ENCODE measurements at places on chromosomes 2 and 18. TPM values are rescaled to one million over a fixed set of nuclear protein-coding genes. Genes with fewer than 3 reads are reported as not detected.

Gene CNTNAP5
- total RNA-seq = not detected

- no peaks in the 10 kb centered on the region for H3K36me3 ChIP-seq
- no peak for DNase-seq
- no peaks in the 10 kb centered on the region for H3K4me1 ChIP-seq
- H3K4me3 ChIP-seq = no peak overlapping the region
- no peaks in the 10 kb centered on the region for H3K27me3 ChIP-seq
These were observed 95.6 kb downstream of the ITGA4 start for GRCh38 chr2:181552808-181553207.

- DNase-seq = peak; percentile 27
- no peak overlapping the region for H3K27ac ChIP-seq
- peaks cover 67% of the 10 kb centered on the region for H3K4me1 ChIP-seq
- no peaks in the 10 kb centered on the region for H3K27me3 ChIP-seq
- H3K36me3 ChIP-seq = peaks cover 8% of the 10 kb centered on the region
These were observed 995 bp downstream of the TMEM127 start for GRCh38 chr2:96264656-96265348.

GRCh38 chr2:150485114-150485870 lies 2.2 kb downstream of the RND3 start:
- H3K36me3 ChIP-seq = no peaks in the 10 kb centered on the region
- H3K4me3 ChIP-seq = no peak overlapping the region
- peaks cover 5% of the 10 kb centered on the region for H3K4me1 ChIP-seq
- DNase-seq = no peak
- peaks cover 6% of the 10 kb centered on the region for H3K27me3 ChIP-seq
- H3K27ac ChIP-seq = no peak overlapping the region

DNA sequence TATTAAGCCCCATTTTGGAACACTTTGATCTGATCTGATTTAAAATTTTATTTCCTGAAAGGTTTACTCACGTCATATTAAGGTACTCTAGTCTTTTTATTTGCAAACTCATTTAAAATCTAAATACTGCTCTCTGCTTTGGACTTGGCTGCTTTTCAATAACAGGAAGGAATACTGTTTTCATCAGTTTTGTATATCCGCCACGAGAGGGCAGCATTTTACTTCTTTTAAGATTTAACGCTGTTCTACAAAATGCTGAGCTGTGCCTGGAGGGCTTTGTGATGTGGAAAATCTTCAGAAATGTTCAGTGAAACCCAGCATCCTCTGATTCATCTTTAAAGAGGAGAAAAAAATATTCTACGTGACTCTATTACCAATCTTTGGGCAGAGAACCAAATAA lies 37.5 kb upstream of the SLC38A11 start:
- no peak overlapping the region for H3K27ac ChIP-seq
- H3K4me3 ChIP-seq = no peak overlapping the region
- DNase-seq = peak; percentile 23
- H3K36me3 ChIP-seq = no peaks in the 10 kb centered on the region
- peaks cover 4% of the 10 kb centered on the region for H3K4me1 ChIP-seq

DNA sequence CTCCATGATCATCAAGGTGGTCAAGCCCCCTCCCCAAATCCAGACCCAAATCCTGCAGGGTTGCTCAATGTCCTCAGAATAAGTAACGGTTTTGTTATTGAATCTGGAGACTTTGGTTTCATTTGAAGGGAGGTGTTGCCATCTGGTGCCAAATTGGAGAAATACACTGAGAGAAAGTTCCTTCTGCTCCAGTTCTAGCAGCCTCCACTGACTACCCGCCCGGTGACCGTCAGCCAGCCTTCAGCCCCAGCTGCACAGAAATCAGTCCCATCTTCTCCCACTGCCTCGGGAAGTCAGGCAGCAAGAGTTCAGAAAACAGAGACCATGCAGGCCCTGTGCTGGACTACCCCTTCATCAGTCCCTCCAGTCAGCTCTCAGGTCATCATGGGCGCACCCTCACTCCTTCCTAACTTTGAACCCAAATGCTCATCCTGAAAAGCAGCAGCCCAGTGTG lies 38.7 kb downstream of the PKDCC start:
- H3K4me3 ChIP-seq = no peak overlapping the region
- no peaks in the 10 kb centered on the region for H3K4me1 ChIP-seq
- no peaks in the 10 kb centered on the region for H3K36me3 ChIP-seq
- no peak for DNase-seq
- no peak overlapping the region for H3K27ac ChIP-seq

Gene RNF152
- total RNA-seq = 0.51 TPM

DNA sequence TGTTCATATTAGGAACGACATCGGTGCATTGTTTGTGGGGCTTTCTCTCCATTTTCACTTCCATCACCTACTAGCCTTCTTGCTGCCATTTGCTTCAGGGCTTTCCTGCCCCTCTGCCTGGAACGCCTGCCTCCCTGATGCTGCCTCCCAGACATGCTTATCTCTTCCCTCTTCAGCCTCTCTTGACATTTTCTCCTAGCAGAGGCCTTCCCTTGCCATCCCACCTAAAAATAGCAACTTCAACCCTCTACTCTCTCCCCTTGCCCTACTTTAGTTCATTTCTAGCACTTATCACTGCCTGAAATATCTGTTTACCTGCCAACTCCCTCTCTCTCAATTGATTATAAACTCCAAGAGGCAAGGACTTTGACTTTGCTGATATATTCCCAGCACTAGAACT lies 210.3 kb downstream of the SP3 start:
- no peaks in the 10 kb centered on the region for H3K36me3 ChIP-seq
- H3K27me3 ChIP-seq = no peaks in the 10 kb centered on the region
- no peak overlapping the region for H3K27ac ChIP-seq
- no peak overlapping the region for H3K4me3 ChIP-seq
- no peak for DNase-seq
- no peaks in the 10 kb centered on the region for H3K4me1 ChIP-seq

Gene NEB
- total RNA-seq = 0.92 TPM

Gene CD207
- total RNA-seq = not detected

DNA sequence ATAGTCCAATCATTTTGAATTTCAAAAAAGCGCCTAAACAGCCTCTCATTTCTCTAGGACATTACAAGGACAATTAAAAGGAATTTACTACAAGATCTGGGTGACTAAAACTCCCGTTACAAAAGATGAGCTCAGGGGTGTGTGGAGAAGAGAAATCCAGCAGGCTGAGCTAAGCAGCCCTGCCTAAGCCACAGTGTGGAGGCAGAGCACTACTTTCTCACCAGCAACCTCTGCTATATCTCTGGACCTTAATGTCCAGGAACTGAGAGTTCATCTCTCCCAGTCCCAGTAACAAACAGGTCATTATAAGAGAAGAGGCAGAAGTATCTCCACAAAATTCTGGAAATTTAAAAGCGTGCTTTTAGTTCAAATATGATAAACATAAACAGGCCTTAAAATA lies 18.9 kb upstream of the ANKRD62 start:
- no peaks in the 10 kb centered on the region for H3K27me3 ChIP-seq
- no peak for DNase-seq
- H3K27ac ChIP-seq = no peak overlapping the region
- no peak overlapping the region for H3K4me3 ChIP-seq
- no peaks in the 10 kb centered on the region for H3K36me3 ChIP-seq
- H3K4me1 ChIP-seq = no peaks in the 10 kb centered on the region

- no peaks in the 10 kb centered on the region for H3K27me3 ChIP-seq
- no peaks in the 10 kb centered on the region for H3K4me1 ChIP-seq
- no peaks in the 10 kb centered on the region for H3K36me3 ChIP-seq
- DNase-seq = no peak
- no peak overlapping the region for H3K4me3 ChIP-seq
These were observed 72.1 kb upstream of the ZFP36L2 start for GRCh38 chr2:43298500-43298899.

- no peak overlapping the region for H3K27ac ChIP-seq
- H3K27me3 ChIP-seq = no peaks in the 10 kb centered on the region
- H3K4me1 ChIP-seq = no peaks in the 10 kb centered on the region
- no peak overlapping the region for H3K4me3 ChIP-seq
These were observed 143.1 kb downstream of the DNER start for GRCh38 chr2:229571243-229571642.

Data from T-cell (primary cell).